ENCODE measurements at places on chromosomes 4 and X.

GRCh38 chr4:13159041-13159620 lies 325.0 kb downstream of the RAB28 start:
- no peak for DNase-seq

GRCh38 chrX:2228536-2228935 lies 272.2 kb downstream of the DHRSX start:
- DNase-seq = no peak

- no peak for DNase-seq
These were observed 811 bp downstream of the TMEM187 start for GRCh38 chrX:153973127-153974002.

- DNase-seq = no peak
These were observed 56.4 kb upstream of the PLAC8 start for GRCh38 chr4:83170952-83171399.

- no peak for DNase-seq
These were observed 445.6 kb downstream of the ACTRT1 start for GRCh38 chrX:127606590-127606989.

DNA sequence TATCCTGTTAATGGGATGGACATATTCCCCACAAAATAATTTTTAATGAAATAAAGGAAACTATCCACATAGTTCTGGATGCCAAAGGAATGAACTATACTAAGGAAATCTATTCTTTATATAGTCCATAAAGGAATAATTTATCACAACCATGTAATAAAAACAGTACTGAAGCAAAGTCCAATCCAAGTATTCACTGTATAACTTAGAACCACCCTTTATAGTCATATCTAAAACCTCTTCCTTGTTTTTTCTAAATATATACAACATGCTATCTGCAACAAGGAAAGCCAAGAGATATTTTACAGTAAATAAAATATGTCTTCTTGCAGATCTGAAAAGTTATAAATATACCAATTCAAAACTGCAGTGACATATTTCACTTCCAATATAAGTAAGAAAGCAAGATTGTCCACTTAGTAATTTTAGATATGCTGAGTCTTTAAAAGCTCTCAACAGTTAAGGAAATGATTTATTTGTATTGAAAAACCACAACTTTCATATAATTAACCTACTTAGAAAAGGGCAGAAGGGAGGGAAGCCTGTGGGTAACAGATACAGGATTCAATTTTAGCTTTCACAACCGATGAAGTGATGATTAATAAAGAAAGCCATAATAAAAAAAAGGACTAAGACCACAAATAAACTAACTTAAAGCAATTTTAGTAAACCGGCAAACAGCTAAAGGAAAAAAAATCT lies 8.0 kb downstream of the NR3C2 start:
- no peak for DNase-seq

DNA sequence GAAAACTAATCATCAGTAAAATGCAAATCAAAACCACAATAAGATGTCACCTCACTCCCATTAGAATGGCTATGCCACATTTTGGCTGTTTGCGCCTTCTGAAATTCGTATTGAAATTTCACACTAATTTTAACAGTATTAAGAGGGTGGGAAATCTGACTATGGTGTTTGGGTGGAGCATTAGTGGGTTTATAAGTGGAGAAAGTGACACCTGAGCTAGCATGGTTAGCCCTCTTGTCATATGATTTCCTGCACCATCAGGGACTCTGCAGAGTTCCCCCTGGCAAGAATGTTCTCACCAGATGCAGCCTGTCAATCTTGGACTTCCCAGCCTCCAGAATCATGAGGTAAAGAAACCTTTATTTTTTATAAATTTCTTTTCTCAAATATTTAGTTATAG lies 31.6 kb upstream of the BRWD3 start:
- DNase-seq = no peak

GRCh38 chrX:24175276-24175675 lies 25.7 kb downstream of the ZFX start:
- DNase-seq = no peak

DNA sequence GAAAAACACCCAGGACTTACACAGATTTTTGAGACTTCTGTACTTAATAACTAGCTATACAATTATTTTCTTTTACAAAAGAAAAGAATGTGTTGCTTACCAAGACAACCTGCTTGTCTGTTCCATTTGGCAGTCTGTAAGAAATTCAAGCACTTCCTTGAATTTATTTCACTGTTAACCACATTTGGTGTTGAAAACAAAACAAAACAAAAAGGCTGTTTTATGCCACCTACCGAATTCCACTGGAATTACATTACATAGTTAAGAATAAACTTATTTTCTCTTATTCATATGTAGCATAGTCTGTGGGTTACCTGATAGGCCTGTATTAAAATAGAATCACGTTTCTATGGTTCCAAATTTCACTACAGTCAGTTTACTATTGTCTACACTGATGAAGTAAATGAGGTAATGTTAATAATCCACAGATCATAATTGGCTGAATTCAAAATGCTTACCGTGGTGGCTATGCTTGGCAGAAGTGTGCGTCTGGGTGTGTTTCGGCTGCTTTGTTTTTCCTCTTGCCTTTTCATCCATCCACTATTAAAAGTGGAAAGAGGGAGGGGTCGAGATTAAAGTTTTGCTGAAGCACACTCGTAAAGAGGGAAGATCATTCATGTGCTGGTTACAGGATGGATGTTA lies at the start of gene TLR1:
Gene TLR1, minus strand, starts transcription at position 138 of the 642 bp plus-strand sequence. CDS start 5,960 bp downstream, outside the sequence.
- peak; percentile 47 for DNase-seq

DNA sequence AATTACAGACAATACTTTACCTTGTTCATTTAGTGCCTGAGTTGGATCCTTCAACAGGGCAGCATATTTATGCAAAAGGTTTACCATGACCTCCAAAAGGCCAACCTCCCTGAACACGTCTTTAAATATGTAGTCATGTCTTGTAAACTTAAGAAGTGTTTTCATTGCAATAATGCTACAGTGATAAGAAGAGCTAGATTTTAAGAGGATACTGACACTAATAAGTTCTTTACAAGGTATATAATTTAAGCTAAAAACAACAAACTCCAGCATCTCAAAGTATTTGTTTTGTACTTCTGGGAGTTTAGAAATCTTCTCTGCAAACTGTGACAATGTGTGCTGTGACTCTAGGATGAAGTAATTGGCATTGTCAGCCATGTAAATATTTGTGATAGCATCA lies 145.4 kb downstream of the WDFY3 start:
- no peak for DNase-seq

- no peak for DNase-seq
These were observed 175.2 kb upstream of the ADAMTS3 start for GRCh38 chr4:72744103-72744725.

DNA sequence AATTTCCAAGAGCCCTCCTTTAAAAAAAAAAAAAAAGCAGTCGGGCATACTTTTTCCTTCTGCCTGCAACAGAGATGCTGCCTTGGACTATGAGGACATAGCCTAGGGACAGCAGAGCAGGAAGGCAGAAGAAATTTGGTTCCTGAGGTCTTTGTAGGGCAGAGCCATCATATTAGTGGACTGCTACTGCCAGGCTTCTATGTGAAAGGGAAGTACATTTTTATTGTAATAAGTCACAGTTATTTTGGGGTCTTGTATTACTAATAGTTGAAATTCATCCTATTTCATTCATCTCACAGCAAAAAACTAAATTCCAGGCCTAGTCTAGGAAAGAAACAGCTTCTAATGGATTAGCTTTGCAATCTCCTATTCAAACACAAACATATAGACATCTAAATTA lies 211.2 kb downstream of the NSUN7 start:
- DNase-seq = no peak

DNA sequence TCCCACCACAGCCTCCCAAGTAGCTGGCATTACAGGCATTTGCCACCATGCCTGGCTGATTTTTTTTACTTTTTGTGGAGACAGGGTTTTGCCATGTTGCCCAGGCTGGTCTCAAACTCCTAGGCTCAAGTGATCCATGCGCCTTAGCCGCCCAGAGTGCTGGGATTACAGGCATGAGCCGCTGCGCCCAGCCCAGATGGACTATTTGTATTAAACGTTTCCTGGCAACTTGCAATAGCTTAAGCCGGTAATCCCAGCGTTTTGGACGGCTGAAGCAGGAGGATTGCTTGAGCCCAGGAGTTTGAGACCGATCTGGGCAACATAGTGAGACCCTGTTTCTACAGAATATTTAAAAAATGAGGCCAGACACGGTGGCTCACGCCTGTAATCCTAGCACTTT lies 18.4 kb downstream of the UBE2K start:
- DNase-seq = no peak

- DNase-seq = peak; percentile 33
These were observed 3.7 kb upstream of the BEX4 start for GRCh38 chrX:103211012-103211715.

- no peak for DNase-seq
These were observed 24.3 kb downstream of the LINC00632 start for GRCh38 chrX:140733766-140734342.

DNA sequence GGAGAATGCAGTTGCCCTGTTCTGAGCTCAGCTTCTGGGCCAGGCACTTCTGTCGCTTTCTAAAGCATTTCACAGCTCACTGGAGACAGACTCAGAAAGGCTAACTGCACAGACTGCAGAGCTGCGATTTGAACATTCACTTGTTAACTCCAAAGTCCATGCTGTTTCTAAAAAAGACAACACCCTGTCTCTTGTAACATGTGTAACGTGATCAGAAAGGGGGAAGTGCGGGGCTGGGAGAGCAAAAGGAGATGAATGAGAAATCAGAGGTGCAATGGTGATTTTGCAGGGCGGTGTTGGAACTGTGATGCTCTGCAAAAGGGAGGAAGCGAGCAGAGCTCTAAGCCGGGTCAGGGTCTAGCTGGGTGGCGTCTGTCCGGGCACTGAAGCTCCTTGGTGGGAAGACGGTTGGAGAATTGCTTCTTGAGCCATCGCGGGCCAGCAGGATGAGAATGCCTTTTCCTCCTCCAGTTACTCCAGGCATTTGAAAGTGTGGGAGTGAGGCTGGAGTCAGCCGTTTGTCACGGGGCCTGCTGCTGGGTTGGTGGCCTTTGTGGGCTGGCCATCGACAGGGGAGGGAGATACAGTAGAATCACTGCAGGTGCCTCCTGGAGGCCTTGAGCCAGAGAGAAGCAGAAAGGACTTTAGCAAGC lies 20.3 kb downstream of the TBC1D14 start:
- DNase-seq = no peak

DNA sequence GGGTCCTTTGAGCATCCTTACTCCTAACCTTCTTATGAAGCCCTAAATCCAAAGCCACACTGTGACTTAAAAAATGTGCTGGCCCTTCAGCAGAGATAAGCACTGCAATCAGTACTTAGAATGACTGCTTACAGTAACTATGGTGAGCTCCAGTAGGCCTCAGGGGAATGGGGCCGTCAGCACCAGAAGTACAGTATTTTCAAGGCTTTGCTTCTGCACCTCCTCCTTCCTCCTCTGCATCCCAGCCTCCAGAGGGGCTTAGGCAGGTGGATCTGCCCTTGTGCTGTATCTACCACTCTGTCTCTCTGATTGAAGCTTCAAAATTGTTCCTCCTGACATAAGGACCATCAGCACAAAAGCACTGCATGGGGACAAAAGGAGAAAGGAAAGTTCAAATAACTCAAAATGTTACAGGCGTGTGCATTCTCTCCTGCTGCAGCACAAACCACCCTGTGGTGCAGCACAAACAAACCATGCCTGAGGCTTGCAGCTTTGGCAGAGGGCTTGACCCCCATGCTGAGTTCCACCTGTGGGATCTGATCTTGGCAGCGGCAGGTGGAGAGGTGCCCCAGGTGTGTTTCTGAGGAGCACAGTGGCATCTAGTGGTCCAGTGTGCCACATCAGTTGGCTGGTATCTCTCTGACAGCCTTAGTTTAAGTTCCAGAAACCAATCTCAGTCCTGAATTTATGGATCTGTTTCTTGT lies 164.7 kb downstream of the SOWAHB start:
- no peak for DNase-seq

DNA sequence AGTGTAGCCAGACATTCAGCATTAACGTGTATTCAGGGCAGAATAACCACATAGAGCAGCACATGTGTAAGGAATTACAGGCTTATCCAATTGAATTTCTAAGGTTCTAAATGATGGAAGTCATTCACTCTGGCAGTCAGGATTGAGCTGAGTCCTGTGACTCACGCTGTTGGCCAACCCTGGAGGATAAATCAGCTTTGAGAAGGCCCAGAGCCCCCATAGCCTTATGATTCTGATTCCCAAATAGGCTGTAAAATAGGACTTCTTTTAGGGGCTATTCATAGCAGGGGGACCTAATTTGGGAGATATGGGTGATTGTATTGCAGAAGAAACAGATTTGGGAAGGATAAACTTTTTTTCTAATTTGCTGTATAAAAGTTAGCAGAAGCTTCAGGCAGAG lies 8.1 kb upstream of the HPF1 start:
- DNase-seq = no peak

DNA sequence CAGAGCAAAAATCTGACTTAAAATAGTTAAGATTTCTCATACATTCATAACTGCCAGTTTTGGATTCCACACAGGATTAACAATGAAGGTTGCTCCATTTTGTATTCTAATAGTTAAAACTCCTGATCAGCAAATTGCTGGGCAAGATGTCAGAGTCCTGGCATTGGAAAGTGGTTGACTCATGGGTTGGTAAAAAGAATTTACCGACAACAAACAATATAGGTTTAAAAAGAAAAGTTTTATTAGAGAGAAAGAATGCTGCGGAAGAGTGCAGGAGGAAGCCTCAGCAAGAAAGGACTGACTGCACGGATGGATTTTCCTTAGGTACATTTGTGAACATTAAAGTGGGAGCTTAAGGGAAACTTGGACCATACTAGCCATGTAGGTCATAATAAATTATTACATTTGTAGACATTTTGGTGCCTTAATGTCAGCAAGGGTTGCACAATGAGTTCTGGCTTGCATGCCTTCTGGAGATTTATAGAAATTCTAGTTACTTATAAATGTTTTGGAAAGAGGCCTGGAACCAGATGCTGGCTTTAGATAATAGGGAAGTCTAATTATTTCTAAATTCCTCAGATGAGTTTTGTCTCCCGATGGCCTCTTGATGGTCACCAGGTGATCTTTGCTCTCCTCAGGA lies 25.4 kb upstream of the IL2 start:
- no peak for DNase-seq

DNA sequence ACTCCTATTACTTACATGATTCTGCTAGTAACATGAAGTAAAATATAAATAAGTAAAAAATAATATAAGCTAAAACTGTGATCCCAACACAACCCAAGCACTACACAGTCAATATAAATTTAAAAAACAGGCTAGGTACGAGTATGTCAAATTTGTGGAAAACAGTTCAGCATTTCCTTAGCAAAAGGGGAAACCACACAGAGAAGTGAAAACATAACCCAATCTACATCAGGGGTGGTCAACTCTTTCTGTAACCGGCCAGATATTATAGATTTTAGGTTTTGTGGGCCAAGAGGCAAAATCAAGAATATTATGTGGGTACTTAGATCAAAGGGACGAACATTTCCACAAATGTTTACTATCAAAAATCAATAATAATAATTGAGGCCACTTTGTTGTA lies 70.1 kb downstream of the CHST7 start:
- DNase-seq = no peak

DNA sequence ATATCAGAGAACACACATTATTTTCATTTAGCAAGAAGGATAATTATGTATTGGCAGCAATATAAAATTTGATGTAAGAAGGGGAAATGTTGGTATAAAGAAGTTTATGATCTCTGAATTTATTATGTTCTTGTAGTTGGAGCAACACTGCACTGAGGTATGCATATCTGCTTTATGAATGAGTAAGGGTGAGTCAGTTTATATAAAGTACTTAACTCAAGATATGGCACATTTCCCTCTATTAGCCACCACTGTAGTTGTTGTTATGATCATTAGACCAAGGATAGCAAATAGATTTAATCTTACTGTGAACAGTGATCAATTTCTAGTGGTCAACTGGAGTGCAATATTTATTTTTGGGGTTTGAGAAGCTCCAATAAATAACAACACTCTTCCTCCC lies 66.6 kb downstream of the SNX25 start:
- DNase-seq = no peak

- DNase-seq = no peak
These were observed 27.9 kb upstream of the KIAA1210 start for GRCh38 chrX:119155416-119156035.

Data from CD8-positive, alpha-beta memory T cell (primary cell).